ENCODE measurements at places on chromosomes 7 and 10. TPM values are rescaled to one million over a fixed set of nuclear protein-coding genes. Genes with fewer than 3 reads are reported as not detected.

DNA sequence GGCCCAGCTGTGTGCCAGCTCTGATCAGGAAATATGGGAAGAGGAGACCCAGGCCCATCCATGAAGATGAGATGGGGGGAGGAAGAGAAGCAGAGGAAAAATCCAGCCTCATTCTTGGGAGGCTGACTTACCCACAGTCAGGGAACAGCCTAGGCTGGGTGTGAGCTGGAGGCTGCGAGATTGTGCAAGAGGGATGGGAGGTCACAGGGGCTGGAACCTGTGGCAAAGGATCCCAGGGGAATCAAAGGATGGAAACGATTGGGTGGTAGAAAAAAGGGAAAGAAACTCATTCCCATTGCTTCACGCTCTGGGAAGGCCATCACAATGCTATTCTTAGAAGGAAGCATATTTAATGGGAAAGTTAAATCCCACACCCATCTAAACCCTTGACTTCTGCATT, 26.7 kb upstream of the CRHR2 start:
- no peaks in the 10 kb centered on the region for H3K36me3 ChIP-seq
- no peaks in the 10 kb centered on the region for H3K27me3 ChIP-seq
- H3K4me1 ChIP-seq, result no peaks in the 10 kb centered on the region
- no peak overlapping the region for H3K27ac ChIP-seq
- no peak overlapping the region for H3K4me3 ChIP-seq
- no peak for DNase-seq

CFAP70 gene
- 10.4 TPM for total RNA-seq

ATRNL1 gene
- total RNA-seq, result 2.9 TPM

- DNase-seq, result no peak
- no peaks in the 10 kb centered on the region for H3K4me1 ChIP-seq
- H3K27me3 ChIP-seq, result no peaks in the 10 kb centered on the region
- no peak overlapping the region for H3K4me3 ChIP-seq
Observed at GRCh38 chr7:130024390-130024789, 26.8 kb downstream of the ZC3HC1 start.

Data from breast epithelium (tissue), 4 donors.